NCI-H460 (cell line): ENCODE measurements at places on chromosomes 7 and 10.

- DNase-seq = no peak
Measured at GRCh38 chr10:25105262-25105661, 69.5 kb upstream of the GPR158 start.

DNA sequence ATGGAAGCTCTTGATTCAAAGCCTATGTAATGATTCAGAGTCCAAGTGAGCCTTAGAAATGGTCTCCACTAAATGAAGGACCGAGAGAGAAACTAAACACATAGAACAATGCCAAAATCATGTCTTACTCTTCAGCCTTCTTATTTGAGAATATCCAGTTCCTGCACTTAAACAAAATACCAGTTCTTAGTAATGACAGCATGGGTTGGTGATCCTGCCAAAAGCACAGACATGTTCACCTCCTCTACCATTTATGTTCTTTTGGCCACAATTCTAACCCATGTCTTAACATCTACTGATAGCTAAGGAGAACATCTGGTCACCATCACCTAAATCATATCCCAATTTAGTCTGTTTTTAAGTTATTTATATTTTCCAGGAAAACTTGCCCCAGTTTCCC lies 239.6 kb upstream of the PTN start:
- no peak for DNase-seq

GRCh38 chr10:689452-690371 lies at the start of gene DIP2C:
Gene DIP2C (minus strand): TSS chr10:689668. CDS start chr10:689578, 90 bp downstream.
- peak; percentile 43 for DNase-seq

DNA sequence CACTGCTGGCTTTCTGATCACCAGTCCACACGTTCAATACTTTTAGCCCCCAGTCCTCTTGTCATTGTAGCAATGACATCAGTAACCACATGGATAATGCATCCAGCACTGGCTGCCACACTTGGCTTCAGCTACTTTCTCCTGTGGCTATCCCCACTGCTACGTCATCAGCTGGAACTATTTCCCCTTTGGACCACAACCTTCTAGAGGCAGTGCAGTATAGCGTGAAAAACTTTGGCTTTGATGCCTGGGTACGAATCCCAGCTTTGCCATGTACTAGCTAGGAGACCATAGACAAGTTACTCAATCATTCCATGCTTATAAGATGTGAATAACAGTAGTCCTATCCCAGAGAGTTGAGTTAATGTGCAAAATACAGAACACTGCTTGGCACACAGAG lies 63.2 kb downstream of the CCDC3 start:
- no peak for DNase-seq

DNA sequence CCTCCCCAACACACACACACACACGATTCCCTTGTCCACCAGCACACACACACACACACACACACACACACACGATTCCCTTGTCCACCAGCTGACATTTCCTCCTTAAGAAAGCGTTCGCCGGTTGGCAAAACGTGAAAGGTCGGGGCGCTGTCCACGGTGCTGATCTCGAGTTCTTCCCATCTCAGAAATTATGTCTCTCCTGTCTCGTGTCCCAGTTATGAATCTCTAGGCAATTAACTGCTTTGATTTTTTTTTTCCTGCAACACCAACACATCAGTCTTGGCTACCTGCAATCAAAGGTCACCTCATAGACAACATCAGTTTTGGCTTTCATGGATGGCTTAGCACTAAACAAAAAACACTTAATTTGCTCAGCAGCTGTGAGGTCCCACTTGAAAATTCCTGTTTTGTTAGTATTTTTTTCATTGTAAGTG lies 1.9 kb downstream of the INA start:
- DNase-seq = peak; percentile 48

DNA sequence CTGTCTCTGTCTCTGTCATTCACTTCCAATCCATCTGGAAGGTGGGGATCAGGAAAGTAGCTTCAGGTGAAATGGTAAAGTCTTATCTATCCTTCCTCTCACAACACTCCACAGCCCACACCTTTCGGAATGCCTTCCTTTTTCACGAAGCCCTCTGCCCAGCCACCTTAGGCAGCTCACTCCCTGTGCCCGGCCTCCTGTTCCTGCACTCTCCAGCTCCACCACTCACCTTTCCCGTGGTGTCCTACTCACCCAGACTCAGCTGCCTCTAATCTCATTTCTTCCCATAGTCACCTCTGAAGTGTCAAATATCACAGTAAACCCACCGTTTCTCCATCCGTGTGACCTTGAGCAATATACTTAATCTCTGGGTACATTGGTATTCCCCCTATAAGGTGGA lies 100.9 kb upstream of the C7orf33 start:
- DNase-seq = no peak

DNA sequence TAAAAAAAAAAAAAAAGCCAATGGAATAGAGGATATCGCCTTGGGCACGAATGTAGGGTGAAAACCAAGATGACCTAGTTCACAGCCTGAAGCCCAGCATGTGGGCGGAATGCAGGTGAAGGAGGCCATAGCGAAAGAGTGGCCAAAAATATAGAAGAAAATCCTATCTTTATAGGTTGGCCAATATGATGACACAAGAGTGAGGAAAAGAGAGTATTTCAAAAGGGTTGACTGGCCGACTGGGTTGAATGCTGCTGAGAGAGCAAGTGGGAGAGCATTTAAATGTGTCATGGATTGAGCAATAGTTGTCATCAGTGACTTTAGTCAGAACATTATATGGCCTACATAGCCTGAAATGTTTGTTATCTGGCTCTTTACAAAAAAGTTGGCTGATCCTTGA lies 17.2 kb upstream of the GLI3 start:
- DNase-seq = no peak

DNA sequence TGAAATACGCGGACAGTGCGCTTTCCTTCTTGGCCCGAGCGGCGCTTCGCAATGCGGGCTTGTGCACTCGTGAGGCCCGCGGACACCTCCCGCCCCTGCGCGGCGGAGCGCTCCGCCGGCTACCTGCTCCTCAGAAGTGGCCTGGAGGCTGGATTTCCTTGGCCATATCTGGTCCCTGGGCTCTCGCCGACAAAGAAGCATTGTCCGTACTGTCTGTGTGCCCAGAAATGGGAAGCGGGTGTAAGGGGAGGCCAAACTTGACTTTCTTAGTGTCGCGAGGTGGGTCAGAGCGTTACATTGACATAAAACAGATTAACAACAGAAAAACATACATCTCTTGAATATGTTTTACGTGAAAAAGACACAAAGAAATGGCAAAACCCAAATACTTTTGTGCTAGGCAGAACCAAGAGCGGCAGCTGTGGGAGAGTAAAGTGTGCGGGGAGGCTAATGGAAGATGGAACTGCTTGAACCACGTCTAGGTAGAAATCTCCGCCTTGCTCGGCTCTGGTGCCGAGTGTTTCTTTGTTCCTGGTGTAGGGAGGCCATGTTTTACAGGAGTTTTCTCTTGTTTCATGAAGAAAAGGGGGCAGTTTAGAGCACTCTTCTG lies 1.4 kb downstream of the LANCL2 start:
- DNase-seq = no peak

DNA sequence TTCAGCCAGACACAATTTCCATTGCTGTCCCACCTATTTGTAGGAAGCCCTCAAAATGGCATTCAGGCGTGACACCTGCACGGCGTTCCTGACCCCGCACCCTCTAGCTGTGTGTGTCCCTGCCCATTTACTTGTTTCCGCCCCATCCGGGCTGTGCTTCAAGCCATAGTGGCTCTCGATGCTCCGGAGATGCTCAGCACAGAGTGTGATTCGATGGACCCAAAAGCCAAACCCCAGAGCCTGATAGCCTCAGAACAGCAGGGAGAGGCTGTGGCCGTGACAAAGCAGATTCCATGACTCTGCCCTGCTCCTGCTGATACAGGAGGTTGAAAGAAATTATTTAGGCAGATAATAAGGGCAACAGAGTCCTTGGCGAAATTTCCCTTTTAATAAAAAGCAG lies 13.4 kb downstream of the BUD31 start:
- DNase-seq = no peak

- DNase-seq = no peak
Measured at GRCh38 chr7:22958742-22959141, 55.2 kb downstream of the HYCC1 start.

- DNase-seq = no peak
Measured at GRCh38 chr7:132584796-132585494, 8.7 kb upstream of the PLXNA4 start.

GRCh38 chr7:120955577-120956149 lies 5.1 kb downstream of the ING3 start:
- DNase-seq = no peak

DNA sequence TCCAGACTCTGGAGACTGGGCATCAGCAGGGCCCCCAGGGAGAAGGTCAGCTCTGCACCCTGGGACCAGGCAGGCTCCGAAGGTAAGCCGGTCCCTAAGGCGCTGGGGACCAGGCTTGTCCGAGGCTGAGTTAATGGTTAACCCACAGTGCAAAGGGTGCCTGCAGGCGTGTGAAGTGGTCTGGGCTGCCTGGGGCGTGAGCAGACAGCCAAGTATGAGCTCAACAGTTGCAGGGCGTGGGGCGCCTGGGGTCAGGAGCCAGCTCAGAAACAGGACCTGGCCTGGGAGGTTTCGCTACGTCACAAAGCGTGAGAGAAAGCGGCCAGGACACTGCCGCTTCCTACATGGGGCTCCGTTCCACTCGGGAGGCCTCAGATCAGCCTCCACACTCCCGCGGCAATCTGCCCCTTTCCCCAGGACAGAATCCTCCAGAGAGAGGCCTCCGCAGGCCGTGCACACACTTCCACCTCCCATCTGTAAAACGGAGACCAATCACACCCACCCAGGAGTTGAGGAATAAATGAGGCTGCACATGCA lies 16.0 kb downstream of the PDGFA start:
- no peak for DNase-seq

GRCh38 chr7:146129997-146130396 lies 13.4 kb downstream of the CNTNAP2 start:
- DNase-seq = no peak

DNA sequence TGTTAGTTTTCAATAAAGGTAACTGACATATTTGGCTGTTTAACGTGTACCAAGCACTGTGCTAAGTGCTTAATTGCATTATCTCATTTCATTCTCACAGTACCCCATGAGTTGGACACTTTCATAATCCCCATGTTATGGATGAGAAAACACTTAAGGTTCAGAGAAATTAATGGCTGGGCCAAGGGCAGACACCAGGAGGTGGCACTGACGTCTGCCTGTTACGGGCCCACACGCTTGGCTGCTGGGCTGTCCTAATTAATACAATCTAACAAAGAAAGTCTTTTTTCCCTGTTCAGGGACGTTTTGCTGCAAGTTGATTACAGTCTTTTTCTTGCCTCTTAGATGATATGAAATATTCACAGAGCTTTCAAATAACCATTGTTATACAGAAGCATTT lies 16.1 kb downstream of the DYDC2 start:
- no peak for DNase-seq

GRCh38 chr7:127632276-127632910 lies 14.5 kb upstream of the PAX4 start:
- no peak for DNase-seq

DNA sequence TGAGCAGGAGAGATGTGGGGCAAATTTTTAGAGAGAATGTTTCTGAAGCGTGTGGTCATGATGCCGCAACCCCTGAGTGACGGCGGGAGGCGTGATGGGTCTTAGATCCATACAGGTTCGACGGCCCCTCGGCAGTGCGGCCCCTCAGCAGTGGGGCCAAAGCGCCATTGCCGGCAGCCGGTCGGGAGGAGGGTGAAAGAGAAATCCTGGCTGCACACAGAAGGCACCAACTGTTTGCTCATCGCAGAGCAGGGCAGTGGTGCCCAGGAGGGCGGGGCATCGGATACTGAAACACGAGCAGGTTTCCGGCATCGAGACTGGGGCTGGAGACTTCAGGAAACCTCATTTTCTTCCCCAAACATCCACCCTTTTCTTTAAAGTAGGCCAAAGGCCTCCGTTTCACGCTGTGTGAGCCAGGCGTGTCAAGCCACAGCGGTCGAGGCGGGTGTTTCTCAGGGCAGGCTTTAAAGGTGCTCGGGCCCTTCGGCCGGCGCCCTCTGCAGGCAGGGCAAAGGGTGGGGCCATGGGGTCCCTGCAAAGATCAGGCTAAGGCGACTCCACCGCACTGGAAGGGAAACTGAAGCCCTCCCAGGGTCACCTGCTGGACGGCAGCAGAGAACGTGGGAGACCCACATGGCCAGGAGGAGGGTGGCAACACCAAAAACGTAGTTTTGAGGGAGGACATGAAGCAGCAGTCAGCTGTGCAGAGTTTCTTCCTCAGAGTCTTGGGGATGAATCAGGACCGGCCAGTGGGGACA lies 42.0 kb upstream of the PPP2R2D start:
- DNase-seq = no peak

DNA sequence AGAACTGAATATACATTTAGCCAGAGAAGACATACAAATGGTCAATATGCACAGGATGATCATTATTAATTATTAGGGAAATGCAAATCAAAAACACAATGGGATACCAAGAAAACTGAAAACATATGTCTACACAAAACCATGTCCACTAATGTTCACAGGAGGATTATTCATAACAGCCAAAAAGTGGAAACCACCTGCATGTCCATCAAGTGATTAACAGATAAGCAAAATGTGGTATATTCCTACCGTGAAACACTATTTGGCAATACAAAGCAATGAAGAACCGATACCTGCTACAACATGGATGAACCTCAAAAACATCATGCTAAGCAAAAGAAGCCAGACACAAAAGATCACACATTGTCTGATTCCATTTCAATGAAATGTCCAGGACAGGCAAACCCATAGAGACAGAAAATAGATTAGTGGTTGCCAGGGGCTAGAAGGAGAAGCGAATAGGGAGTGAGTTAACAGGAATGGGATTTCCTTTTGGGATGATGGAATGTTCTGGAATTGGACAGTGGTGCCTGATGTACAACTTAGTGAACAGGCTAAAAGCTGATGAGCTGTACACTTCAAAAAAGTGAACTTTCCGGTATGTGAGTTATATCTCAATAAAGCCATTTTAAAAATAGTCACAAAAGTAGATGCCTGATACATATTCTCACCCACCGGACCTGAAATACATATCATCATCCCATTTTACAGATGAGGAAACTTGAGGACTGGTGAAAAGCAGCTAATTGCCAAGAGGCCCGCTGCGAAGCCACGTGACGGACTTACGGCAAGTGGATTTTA lies 33.6 kb downstream of the HIPK2 start:
- DNase-seq = no peak

GRCh38 chr7:36967387-36967786 lies 243.1 kb upstream of the AOAH start:
- peak; percentile 65 for DNase-seq

- no peak for DNase-seq
Measured at GRCh38 chr10:11358011-11358410, 253.4 kb downstream of the USP6NL start.

GRCh38 chr7:116512520-116513188 lies 12.2 kb upstream of the CAV1 start:
- DNase-seq = no peak

DNA sequence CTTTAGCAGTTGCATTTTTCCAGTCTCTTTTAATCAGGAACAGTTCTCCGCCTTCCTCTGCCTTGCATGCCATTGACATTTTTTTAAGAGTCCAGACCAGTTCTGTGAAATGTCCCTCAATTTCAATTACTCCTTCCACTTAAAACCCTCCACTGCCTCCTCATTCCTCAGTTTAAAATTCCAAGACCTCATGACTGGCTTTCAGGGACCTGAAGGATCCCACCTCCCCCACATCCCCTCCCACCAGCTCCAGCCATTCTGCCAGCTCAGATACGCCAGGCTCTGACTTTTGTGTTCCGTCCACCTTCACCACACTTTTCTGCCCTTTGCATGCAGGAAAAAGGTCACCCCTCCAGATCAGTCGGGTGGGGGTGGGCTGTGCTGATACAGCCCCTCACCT lies 8.7 kb downstream of the TNRC18 start:
- DNase-seq = no peak
